ENCODE measurements at places on chromosomes 13 and 19. TPM values are rescaled to one million over a fixed set of nuclear protein-coding genes. Genes with fewer than 3 reads are reported as not detected.

CFAP97D2 gene
- total RNA-seq = not detected

VASP gene
- 42.9 TPM for total RNA-seq

ZNF699 gene
- 3.2 TPM for total RNA-seq

TNFRSF19 gene
- total RNA-seq = 30.2 TPM

KLHL1 gene
- total RNA-seq = not detected

VSTM1 gene
- total RNA-seq = not detected

HIPK4 gene
- not detected for total RNA-seq

IL11 gene
- total RNA-seq = not detected

ADAMTSL5 gene
- 22.5 TPM for total RNA-seq

GCDH gene
- 39.5 TPM for total RNA-seq

RNF17 gene
- not detected for total RNA-seq

KIR3DL2 gene
- not detected for total RNA-seq

DCT gene
- total RNA-seq = 0.22 TPM

IGFL3 gene
- not detected for total RNA-seq

PDX1 gene
- total RNA-seq = not detected

OBI1 gene
- total RNA-seq = 9.3 TPM

C19orf81 gene
- 2.5 TPM for total RNA-seq

CEACAM7 gene
- not detected for total RNA-seq

ATP8B3 gene
- total RNA-seq = 0.46 TPM

ATP8A2 gene
- 0.05 TPM for total RNA-seq

SPIB gene
- not detected for total RNA-seq

ZNF14 gene
- total RNA-seq = 3.2 TPM

PGLYRP2 gene
- total RNA-seq = not detected

CDC42EP5 gene
- total RNA-seq = 11.6 TPM

EFNB2 gene
- 8.4 TPM for total RNA-seq

LIM2 gene
- not detected for total RNA-seq

ZNF544 gene
- 24.9 TPM for total RNA-seq

ZNF471 gene
- 6.2 TPM for total RNA-seq

STARD13 gene
- 36.4 TPM for total RNA-seq

ACP7 gene
- not detected for total RNA-seq

TRPC4 gene
- total RNA-seq = 2.3 TPM

SIGLEC5 gene
- total RNA-seq = not detected

IRF2BP1 gene
- 20.0 TPM for total RNA-seq

RNF225 gene
- total RNA-seq = not detected

CEACAM19 gene
- total RNA-seq = 3.9 TPM

MAST1 gene
- not detected for total RNA-seq

APC2 gene
- 0.22 TPM for total RNA-seq

CLDND2 gene
- 0.46 TPM for total RNA-seq

CD33 gene
- 7.0 TPM for total RNA-seq

IFI30 gene
- total RNA-seq = 23.1 TPM

CLEC17A gene
- total RNA-seq = not detected

CGB2 gene
- not detected for total RNA-seq

KASH5 gene
- not detected for total RNA-seq

PRRG2 gene
- total RNA-seq = 0.70 TPM

LRRC63 gene
- not detected for total RNA-seq

OR4F17 gene
- total RNA-seq = not detected

C5AR2 gene
- total RNA-seq = 0.78 TPM

IRGC gene
- not detected for total RNA-seq

YJEFN3 gene
- 5.8 TPM for total RNA-seq

ZNF667 gene
- 5.0 TPM for total RNA-seq

CACNA1A gene
- total RNA-seq = 1.00 TPM

VRK3 gene
- 22.2 TPM for total RNA-seq

CYP4F8 gene
- not detected for total RNA-seq

INSL3 gene
- total RNA-seq = not detected

LAIR1 gene
- 6.3 TPM for total RNA-seq

ZNF99 gene
- total RNA-seq = 0.05 TPM

ZNF429 gene
- total RNA-seq = 6.4 TPM

Data from Right ventricle myocardium superior (tissue), 1 donor.